Suppressor macrophage treated with lipopolysaccharide for 1 hour (primary cell): ENCODE measurements at places on chromosomes 16 and 17.

- no peak for DNase-seq
These were observed 45.4 kb upstream of the PSMD11 start for GRCh38 chr17:32398946-32399345.

GRCh38 chr17:50219342-50219741 lies 17.9 kb upstream of the COL1A1 start:
- no peak for DNase-seq

DNA sequence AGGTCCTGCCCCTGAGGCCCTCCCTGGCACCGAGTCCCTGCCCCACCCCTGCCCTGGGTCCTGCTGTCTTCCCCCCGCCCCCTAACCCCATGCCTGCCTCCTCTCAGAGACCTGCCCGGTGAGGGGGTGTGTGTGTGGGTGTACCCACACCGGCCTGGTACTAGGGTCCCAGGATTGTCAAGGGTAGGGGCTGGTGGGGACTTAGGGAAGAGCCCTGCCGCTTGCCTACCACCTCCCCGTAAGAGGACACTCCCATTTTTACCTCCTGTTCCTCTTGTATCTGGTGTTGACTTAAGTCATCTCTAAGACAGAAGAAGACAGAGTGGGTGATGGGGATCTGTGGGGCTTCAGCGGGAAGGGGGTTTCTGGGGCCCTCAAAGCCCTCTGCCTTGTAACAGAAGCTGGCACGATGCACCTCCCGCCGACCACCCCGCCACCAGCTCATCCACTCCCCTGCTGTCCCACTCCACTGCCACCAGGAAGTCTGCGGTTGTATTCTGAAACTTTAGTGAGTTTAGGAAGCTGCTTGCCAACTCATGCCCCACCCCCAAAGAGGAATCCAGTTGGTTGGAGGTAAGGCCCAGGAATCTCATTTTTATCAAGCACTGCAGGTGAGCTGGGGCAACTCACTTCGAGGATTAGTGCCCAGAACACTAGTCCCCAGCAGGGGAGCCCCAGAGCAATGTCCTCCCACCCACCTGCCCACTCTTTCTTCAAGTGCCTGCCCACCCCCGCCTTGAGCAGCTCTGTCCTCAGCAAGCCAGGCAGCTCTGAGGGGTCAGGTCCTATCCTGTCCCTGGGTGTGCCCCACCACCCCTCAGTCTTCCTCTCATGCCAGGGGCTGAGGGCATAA lies 5.6 kb downstream of the SPATA32 start:
- DNase-seq = no peak

DNA sequence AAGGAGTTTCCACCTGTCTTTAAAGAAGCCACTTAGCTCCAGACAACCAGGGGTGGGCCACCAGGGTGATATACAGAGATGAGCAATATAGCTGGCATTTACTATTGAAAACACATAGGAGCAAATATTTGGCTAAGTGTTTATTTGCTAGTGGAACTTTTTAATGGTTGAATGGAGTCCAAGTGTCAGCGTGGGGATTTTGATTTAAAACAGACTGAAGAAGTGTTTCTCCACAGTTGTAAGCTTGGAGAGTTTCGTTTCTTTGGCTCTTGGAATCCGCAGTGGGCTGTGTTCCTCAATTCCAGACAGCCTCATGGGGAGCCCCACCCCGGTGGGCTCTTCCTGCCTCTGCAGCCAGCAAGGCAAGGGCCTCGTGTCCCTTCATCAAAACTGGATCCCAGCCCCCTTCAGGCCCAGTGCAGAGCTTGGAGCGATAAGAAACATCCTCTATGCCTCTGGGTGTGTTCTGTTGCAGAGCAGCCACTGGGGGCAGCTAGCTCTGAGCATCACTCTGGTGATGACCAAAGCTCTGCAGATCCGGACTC lies 36.1 kb downstream of the NOG start:
- DNase-seq = peak; percentile 10

GRCh38 chr16:83475108-83475507 lies 332.7 kb upstream of the HSBP1 start:
- DNase-seq = no peak

DNA sequence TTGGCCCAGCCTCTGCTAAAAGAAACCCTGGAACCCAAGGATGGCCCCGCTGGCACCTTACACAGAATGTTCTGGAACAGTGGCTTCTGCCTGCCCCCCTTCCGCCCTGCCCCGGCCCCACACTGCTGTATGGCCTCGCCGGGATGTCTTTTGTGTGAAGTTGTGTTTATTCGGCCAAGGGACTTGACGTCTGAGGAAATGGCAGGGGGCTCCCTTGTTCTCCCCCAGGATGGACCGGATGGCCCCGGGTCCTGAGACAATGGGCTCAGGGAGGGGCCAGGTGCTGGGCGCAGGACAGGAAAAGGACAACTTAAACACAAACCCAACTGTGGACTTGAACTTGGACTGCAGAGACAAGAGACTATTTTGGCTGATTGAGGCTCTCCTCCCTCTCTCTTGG lies 81.6 kb upstream of the GSE1 start:
- no peak for DNase-seq

DNA sequence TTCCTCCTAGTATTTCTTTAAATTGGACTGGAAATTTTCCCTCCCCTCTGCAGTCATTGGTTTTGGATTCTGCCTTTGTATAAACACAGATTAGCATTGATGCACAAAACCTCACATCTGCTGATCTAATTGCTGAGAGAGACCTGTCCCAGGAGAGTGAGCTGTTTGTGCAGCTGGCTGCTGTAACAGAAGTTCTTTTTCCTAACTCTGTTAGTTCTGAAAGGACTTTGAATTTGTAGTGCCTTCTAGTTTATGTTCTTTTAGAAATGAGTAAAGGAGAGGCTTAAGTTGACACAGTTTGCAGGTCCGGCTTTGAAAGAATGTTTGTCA lies 45.2 kb upstream of the KPNB1 start:
- DNase-seq = no peak

- DNase-seq = no peak
These were observed 183.9 kb downstream of the HAPSTR1 start for GRCh38 chr16:9275377-9275776.

DNA sequence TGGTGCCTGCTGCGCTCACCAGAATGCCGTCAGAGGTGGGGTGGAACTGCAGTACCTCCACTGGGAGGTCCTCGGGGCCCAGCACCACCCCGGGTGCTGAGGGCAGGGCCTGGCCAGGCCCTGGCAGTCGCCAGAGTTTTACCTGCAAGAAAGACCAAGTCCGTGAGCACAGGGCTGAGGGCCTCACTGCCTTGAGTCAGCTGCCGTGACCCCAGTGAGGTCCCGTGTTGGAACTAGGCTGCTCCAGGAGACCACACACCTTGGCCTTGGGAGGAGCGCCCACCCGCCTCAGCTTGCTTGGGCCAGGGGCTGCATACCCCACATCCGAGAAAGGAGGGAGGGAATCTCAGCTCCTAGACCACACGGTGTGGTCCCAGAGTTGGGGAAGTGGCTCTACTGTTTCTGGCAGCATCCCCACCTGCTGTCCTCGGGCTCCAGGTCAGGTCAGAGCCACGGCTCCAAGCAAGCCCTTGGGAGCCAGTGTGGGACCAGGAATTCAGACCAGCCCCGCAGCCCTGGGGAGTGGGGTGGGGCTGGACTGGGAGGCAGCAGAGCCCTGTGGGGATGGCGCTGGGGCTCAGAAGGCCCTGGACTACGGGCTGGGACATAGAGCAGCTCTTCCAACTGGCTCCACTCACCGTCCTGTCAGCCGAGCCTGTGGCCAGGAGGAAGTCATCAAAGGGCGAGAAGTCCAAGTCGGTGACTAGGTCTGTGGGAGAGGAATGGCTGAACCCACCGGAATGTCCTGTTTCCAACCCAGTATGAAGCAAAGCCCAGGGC lies 8.7 kb downstream of the CORO7 start:
- no peak for DNase-seq

- no peak for DNase-seq
These were observed 36.8 kb upstream of the CES5A start for GRCh38 chr16:55912022-55912421.

- DNase-seq = no peak
These were observed 181.4 kb upstream of the WSCD1 start for GRCh38 chr17:5888811-5889210.

GRCh38 chr16:31709181-31709580 lies 164.4 kb upstream of the ZNF267 start:
- no peak for DNase-seq

GRCh38 chr17:51269991-51270390 lies 9.6 kb downstream of the UTP18 start:
- no peak for DNase-seq

GRCh38 chr17:3891626-3892094 lies 1.2 kb downstream of the CAMKK1 start:
- no peak for DNase-seq

GRCh38 chr16:18782697-18783429 lies 7.3 kb downstream of the RPS15A start:
- DNase-seq = no peak

DNA sequence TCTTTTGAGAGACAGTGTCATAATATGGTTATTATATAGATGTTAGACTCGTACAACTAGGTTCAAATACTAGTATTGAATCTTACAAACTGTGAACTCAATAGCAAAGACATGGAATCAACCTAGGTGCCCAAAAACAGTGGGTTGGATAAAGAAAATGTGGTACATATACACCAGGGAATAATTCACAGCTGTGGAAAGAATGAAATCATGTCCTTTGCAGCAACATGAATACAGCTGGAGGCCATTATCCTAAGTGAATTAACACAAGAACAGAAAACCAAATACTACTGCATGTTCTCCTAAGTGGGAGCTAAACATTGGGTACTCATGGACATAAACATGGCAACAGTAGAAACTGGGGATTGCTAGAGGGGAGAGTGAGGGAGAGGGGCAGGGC lies 8.1 kb downstream of the PHKB start:
- DNase-seq = no peak

- peak; percentile 85 for DNase-seq
These were observed 118.2 kb upstream of the SMURF2 start for GRCh38 chr17:64780096-64781013.

- no peak for DNase-seq
These were observed 54.4 kb upstream of the RPL38 start for GRCh38 chr17:74148901-74149596.

- DNase-seq = peak; percentile 20
These were observed 1.0 kb downstream of the TELO2 start for GRCh38 chr16:1494129-1494640.

DNA sequence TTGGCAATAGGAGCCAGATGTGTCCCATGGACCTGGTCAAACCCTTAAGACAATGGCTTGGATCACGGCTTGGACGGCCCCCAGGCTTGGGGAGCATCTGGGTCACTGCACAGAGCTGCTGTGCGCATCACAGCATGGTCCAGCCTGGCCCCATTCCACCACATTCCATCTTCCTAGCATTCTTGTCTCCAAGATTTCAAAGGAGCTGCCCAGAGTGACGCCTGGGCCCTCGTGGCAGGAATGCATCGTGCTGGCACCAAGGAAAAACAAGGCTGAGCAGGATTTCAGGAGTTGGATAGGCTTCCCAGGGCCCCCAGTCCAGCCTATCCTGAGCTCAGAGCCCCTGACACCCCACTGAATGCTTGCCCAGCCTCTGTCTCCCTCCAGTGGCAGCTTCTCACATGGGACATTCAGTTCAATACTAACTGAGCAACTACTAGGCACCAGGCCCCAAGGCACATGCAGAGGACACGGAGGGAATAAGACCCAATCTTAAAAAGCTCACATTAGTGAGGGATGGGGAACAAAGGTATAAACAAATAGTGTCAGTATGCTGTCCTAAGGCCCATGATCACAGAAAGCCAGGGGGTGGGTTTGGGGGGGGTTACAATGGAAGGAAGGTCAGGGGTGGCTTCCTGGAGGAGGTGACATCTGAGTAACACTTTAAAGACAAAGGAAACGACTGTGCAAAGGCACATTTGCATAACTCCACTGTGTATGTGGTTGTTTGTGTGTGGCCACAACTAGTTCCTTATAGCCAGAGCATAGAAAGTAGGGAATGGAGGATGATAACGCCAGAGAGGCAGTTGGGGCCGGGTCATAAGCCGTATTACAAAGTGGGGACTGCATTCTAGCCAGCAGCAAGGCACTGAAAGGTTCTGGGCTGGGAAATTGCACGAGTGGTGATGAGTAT lies 34.1 kb downstream of the TK2 start:
- DNase-seq = peak; percentile 54

DNA sequence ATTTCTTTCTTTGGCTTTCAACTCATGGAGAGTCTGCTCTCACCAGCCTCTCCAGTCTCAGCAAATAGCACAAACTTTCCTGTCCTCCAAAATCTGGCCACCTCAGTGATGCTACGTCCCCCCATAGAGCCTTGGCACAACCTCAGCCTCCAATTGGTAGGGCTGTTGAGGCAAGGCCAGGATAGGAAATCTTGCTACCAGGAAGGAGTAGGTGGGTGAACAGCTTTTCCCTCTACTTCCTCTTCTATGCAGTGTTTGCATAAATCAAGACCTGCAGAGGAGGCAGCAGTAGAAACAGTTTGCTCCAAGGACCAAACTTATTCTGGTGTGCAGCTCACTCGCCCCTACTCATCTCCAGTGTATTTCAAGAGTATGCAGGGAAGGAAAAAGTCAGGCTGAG lies 701 bp upstream of the DPEP2 start:
- DNase-seq = peak; percentile 60

DNA sequence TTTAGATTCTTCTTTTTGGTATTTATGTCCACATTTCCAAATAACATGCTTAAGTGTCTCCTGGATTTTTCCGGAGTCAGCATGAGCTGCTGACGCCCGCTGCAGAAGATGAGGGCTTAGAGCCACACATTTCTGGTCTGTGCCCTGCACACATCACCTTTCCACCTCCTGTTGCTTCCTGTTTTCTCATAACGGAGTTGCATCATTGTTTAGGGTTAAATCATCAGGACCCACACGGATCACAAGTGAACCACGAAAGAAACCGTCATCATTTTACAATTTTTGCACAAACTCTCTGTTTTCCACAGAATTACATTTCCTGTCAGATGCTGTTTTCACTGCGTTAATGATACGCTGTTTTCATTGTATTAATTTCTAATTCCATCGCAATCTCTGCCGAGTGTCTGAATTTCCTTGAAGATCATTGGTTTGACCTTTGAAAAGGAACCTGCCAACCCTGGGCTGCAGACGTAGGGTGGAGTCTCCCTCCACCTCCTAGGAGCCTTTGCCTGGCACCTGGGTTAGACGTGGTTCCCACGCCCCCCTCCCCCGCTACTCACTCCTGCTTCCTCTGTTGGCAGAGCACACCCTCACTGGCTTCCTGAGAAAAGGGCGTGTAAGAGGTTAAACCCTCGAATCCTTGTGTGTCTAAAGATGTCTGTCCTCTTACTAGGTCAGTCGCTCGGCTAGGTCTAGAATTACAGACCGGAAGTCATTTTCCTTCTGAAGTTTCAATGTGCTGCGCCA lies 68.2 kb downstream of the RNF213 start:
- DNase-seq = peak; percentile 26

DNA sequence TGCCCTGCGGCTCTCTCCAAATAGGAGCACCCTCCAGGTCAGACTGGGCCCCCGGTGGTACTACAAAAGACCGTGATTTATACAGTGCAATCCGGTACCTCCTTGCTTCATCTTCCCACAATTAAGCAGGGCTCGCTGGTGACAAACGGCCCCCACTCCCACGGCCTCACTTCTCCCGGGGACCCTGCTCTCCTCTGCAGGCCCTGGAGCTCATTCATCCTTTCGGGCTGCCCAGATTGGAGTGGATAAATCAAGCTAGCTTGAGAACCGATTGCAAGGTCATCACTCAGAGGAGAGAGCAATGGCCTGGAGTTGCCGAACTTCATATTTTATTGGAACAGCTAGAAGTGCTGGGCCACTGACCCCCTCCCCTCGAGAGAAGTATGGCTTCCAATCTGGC lies 193.5 kb upstream of the IRX6 start:
- DNase-seq = no peak
